BJ (cell line): ENCODE measurements at places on chromosomes 6 and 20.

GRCh38 chr6:93389192-93389591 lies 30.2 kb downstream of the EPHA7 start:
- no peak for DNase-seq

DNA sequence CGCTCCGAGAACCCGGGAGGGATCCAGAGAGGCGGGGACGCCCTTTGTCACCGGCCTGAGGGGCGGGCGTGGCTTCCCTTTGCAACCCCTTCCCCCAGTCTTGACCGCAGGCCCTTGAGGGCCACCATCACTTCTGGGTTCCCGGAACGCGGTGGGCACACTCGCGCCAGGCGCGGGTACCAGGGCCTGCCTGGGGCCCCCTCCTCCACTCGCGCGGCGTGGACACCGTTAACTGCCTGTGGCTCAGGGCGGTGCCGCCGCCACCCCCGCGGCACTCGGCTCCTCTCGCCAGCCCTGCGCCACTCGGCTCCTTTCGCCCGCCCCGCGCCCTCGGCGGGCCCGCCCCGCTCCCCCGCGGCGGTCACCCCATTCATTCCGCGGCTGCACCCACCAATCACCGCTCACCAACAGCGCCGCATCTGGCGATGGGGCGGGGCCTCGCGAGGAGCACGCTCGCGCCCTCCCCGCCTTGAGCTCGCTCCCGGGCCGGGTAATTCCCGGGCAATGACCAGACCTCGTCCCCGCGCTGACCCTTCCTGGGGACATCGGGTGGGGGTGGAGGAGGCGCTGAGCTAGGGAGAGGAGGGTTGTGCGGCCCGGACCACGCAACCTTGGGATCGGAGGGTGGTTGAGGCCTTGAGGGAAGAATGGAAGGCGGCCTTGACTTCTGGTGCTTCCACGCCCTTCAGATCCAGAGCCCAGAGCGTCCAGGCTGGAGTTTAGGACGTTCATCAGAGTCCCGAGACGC lies 10.5 kb upstream of the ELOVL5 start:
- peak; percentile 82 for DNase-seq

DNA sequence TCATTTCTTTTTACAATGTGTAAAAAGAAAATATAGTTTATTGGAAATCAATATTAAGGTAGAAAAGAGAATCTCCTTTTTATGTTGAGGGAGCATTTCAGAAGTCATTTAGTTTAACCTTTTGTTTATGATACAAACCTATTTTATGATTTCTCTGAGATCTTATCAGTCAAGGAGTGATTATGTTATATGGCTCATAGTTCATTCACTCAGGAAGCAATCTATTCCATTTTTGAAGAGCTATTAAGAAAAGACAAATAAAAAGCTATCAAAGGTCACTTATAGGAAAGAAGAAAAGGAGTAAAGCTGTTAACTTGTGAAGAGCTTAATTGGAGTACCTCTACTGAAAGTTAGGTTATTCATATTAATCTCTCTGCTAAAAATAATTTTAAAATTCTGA lies 526.6 kb upstream of the JAG1 start:
- DNase-seq = no peak

GRCh38 chr20:5039255-5039657 lies 37.9 kb upstream of the SLC23A2 start:
- DNase-seq = no peak

DNA sequence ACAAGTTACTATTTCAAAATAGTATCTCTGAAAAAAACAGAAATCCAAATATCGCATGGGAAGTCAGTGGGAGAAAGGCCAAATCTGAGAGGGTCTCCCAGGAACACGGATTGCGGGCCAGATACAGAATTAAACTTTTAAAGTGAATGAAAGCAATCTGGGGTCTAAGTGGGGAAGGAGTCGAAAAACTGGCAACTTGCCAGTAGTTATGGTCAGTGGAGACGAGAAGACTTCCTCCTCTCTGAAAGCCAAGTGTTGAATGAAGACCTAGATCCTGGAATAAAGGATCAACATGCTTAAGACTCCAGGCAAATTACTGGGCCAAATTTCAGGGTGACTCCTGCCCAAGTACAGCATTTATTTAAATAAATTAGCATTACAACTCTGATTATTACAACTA lies 123.6 kb downstream of the BFSP1 start:
- no peak for DNase-seq

DNA sequence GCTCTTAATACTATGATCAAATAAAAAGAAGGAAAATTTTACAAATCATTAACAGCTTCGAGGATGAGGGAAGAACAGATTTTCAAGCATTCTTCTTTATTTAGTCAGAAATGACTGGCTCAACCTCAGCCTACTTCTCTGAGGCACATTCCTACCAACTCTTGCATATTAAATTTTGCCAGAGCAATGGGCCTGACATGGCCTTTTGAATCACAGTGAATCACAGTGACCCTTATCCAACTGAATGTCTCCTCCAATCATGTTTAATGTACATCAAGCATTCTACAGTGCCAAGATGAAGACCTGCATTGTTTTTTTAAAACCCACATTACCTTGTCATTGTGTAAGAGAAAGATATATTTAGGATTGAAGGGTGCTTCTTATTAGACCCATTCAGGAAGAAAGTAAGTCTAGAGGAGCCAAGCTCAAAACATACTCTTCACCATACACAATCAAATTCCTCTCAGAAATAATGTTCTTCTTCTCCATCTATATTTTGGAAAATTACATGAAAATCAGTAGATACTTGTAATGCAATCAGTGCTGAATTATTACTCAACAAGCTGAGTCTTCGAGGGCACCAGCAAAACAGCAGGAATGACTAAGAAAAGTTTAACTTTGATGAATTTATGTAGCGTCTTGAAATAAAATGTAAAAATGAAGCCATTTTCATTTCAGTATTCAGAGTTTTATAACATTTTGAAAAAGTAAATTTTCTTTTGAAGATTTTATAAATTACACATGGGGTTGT lies 44.1 kb upstream of the MOXD1 start:
- DNase-seq = peak; percentile 80

DNA sequence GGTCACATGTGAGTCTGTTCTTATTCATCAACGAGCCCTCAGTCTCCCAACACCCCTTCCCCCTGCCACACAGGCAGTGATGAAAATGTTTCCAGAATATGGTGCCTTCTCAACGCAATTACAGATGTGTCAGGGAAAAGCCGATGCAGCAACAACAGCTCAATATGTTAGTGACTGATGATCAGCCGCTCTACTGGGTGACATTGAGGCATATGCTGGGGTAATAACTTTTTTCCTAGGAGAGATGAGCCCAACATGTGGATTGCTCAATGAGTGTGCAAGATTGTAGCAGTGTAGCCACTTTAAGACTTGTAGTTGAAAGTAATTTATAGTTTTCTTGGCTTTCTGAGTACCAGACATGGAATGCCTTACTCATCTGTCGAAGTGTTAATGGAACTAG lies 49.4 kb downstream of the DTD1 start:
- DNase-seq = no peak
